ENCODE measurements at places on chromosomes 4 and X.

GRCh38 chrX:134626434-134626833 lies 31.8 kb downstream of the PLAC1 start:
- DNase-seq, result peak; percentile 2

GRCh38 chrX:67619253-67619652 lies 75.4 kb downstream of the AR start:
- no peak for DNase-seq

GRCh38 chrX:119132316-119132715 lies 4.7 kb upstream of the KIAA1210 start:
- no peak for DNase-seq

DNA sequence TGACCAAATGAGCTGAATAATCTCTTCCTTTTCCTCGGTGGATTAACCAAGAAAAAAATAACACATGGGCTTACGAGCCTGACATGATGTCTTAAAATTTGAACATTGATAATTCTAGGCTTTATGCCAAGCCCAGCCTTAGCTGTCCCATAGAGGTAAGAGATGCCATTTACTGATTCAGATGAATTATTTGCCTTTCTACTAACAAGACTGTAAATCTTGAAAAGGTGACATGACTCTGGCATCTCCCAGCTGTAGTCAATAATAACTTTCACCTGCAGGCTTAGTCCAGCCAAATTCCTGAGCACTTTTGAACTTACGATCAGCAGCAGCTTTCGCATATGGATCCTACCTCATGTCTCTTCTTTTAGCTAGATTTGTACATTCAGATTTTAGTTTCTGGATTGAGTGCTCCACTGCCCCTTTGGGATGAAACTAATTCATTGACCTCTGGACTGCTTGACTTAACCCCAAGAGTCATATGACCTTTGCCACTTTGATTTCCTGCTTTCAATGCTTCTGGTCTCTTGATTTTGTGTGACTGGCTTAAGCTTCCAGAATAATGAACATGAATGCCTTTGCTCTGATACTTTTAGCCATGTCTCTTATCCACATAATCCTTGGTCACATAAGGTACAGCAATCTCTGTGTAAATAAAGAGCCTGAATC lies 876.4 kb upstream of the SLIT2 start:
- no peak for DNase-seq

GRCh38 chrX:14872355-14872754 lies 514 bp downstream of the FANCB start:
- DNase-seq, result no peak

DNA sequence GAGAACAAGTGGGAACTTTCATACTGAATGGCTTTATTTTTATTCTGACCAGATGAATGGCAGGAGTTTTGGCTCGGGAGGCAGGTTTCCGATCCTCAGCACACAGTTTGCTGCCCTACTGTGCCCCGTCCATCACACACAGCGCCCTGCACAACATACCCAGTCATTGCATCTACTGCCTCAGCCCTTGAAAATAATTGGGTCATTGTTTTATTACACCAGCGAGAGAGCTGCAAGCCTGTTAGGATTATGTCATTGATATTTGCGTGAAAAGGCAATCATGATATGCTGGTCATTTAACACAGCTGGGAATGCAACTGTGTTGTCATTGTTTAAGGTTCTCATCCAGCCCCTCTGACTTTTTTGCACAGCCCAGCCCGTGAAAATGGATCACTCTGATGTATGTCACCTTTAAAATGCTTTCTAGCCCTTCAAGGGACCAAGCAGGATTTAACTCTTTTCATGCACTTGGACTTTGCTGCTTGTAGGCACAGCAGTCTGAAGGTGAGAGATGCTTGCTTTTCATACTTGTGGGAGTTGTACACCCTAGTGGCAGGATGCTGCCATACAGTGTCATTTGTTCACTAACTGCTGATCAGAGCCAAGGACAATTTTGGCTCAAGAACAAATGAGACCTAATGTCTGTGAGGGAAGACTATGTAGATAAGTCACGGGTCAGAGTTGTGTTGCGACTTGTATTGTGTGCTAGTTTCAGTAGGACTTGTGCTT lies 62.3 kb downstream of the RTL9 start:
- peak; percentile 19 for DNase-seq

- DNase-seq, result no peak
Measured at GRCh38 chr4:138190452-138190858, 51.7 kb downstream of the SLC7A11 start.

- DNase-seq, result peak; percentile 42
Measured at GRCh38 chrX:15686818-15687685, 22.4 kb upstream of the CLTRN start.

- no peak for DNase-seq
Measured at GRCh38 chrX:68376373-68376772, 56.9 kb downstream of the OPHN1 start.

GRCh38 chr4:11566444-11567022 lies 137.8 kb upstream of the HS3ST1 start:
- no peak for DNase-seq

GRCh38 chr4:78481180-78481579 lies 70.4 kb upstream of the ANXA3 start:
- DNase-seq, result no peak

- no peak for DNase-seq
Measured at GRCh38 chr4:16026160-16026761, 57.6 kb downstream of the PROM1 start.

- DNase-seq, result no peak
Measured at GRCh38 chr4:57710053-57710452, 599.9 kb upstream of the IGFBP7 start.

DNA sequence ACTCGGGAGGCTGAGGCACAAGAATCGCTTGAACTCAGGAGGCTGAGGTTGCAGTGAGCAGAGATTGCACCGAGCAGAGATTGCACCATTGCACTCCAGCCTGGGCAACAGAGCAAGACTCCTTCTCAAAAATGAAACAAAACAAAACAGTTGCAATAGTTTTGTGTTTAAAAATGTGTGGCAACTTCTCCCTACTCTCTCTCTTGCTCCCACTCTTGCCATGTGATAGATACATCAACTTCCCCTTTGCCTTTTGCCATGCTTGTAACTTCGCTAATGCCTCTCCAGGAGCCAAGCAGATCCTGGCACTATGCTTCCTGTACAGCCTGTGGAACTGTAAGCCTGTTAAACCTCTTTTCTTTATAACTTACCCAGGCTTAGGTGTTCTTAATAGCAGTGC lies 52.5 kb upstream of the INTU start:
- DNase-seq, result no peak

DNA sequence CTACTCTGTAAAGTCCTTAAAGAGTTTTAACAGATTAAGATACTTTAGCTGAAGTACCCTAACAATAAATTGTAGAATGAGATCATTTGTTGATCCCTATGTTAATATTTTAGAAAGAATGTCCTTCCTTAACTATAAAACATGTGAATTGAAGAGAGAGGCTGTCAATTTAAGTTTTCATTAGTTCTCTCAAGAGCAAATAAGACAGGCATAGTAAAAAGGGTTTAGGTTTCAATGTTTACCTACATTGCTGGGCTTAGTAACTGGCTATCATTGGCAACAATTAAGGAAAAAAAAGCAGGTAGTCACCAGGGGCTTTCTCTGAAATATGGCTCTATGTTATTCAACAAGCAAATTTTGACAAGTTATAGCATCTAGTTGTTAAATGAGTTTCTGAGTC lies 91.5 kb downstream of the ATRX start:
- DNase-seq, result no peak

DNA sequence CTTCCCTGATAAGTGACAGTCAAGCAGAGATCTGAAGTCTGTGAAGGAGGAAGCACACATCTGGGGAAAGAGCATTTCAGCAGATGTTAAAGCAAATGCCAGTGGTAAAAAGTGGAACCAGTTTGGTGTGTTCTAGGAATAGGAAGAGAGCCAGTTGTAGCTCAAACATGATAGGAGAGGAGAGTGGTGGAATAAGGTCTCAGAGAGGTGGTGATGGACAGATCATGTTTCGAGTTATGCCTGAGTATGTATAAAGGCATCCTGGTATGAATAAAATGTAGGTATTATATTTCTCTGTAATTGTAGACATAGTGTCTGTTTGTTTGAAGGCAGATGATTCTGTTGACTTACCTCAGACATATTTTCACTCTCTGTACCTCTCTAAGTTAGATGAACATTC lies 89.1 kb downstream of the LARP7 start:
- DNase-seq, result no peak

DNA sequence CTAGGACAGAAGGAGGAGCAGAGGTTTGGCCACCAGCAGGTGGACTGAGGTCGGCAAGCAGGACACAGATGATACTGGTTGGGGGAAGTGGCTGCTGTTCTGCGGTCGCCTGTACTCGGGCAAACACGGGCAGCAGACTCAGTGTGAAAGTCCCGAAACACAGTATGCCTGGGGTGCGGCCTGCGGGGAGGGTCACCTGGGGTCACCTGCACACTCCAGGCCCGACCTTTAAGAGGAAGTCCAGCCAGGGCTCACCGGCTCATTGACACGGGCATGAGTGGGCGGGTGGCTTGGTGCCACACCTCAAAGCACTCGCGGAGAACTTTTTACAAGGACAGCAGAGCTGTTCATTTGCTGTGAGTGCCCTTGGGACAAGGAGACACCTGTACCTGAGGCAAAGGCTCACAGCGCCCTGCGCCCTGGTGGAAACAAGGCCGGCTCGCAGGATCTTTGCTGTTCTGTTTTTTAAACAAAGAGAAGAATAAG lies 71.5 kb upstream of the MXD4 start:
- DNase-seq, result no peak

GRCh38 chrX:32045149-32045548 lies 973.3 kb upstream of the FTHL17 start:
- no peak for DNase-seq

DNA sequence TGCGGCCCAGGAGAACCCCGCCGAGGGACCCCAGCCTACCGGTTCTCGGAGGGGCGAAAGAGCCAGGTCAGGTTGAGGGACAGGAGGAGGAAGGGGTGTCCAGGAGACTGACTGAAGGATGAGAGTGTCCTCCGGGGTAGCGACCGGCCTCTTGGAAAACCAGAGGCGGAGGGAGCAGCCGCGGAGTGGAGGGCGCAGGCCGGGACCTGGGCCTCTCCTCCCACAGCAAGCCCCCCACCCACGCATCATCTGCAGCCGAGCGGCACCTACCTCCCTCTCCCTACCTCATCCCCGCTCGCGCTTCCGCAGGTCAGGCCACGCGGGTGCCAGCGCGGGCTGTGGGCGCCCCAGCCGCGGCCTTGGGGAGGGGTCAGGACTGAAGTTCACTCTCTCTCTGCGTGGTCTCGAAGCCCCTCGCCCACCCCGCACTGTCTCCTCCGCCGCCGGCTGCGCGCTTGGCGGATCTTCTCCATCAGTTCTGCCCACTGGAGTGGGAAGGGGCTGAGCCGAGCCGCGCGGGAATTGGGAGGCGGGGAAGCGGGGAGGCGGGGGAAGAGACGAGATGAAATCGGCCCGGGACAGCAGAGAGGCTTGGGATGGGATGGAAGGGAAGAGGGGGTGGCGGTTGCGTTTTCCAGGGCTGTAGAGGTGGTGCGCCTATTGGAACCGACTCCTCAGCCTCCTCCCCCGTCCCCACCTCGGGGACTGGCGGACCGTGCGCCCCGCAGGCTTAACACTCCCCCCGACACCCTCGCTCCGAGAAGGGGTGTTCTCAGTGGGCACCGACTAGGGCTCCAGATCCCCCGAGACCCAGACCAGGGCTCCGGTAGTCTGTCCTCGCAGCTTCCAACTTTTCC lies 1.8 kb downstream of the NLGN4X start:
- no peak for DNase-seq

DNA sequence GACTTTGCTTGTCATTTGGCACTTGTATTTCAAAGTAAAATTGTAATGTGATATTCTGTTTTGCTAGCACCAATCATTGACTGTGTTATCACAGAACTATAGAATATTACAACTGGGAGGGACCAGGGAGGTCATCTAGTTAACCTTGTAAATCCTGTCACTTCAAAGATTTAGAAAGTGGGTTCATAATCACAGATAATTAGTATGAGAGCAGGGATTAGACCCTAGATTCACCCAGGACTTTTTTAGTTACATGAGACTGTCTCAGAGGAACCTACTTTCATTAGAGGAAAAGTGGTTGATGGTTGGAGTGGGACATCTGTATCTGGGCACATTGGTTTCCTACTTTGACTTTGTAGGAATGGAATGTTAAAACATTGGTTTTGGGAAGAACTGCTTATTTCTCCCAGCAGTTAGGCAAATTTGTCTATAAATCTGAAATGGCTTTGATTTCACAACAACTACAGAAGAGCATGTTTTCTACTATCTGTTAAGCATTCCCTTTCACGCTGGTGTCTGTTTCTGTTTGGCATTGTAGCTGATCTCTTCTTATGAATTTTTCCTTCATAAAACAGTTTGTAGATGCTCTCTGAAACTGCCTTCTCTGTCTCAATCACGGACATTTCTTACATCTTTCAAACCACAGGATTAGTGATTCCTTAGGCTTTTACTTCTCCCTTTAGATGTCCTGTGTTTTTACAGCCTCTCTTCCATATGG lies 144.1 kb downstream of the DIPK2B start:
- DNase-seq, result no peak

- no peak for DNase-seq
Measured at GRCh38 chr4:5969777-5970176, 48.5 kb downstream of the C4orf50 start.

DNA sequence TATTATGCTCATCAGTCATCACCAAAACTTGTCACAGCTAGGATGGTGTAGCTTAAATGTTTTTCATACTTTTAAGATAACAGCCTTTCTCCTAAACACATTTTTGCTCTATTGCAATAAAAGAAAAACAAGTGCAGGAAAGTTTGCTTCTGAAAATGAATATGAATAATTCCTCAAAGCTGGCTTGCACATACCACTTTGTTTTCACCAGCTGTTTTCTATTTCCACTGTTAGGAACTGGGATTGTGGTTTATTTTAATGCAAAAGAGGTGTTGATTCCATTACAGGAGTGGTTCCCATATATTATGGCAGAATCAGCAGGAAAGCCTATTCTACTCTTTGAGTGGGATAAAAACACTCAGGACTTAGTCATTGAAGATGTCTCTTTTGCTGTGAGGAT lies 145.9 kb downstream of the PPA2 start:
- no peak for DNase-seq

- DNase-seq, result no peak
Measured at GRCh38 chrX:152640034-152640818, 2.5 kb downstream of the GABRQ start.

DNA sequence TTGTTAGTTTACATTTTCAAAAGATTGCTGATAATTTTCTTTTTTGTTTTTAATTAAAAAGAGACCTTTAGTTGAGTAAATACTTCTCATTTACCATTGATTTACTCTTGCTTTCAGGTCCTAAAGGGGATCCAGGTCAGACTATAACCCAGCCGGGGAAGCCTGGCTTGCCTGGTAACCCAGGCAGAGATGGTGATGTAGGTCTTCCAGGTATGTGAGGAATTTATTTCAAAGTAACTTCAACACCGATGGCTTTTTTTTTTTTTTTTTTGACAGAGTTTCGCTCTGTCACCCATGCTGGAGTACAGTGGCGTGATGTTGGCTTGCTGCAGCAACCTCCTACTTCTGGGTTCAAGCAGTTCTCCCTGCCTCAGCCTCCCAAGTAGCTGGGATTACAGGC lies 135.1 kb downstream of the IRS4 start:
- no peak for DNase-seq

Measured in T47D (cell line).